Hematopoietic multipotent progenitor cell treated with erythropoietin and hydrocortisone succinate and interleukin-3 and kit ligand, for 4 days (in vitro differentiated cells): ENCODE measurements at places on chromosomes 1 and 21.

DNA sequence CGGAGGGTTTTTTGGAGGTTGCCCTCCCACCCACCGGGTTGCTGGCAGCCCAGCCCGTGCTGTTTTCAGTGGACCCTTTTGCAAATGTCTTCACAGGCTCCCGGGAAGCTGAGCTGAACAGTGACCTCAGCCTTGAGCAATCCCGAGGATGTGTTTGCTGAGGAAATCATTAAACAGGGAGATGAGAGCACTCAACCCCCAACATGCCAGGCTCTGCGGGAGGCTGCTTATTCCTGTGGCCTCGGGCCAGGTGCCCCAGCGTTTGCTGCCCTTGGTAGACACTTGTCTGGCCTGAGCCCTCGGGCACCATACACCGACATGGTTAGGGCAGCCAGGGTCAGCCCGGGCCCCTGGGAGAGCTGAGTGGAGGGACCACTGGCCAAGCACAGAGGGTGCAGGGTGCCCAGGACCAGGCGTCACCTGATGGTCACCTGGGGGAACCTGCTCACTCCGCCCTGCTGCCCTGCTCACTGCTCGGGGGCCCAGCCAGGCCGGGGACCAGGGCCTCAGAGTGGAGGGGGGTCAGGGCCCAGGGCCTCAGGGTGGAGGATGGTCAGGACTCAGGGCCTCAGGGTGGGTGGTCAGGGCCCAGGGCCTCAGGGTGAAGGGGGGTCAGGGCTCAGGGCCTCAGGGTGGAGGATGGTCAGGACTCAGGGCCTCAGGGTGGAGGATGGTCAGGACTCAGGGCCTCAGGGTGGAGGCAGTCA, 42.5 kb upstream of the POFUT2 start:
- no peak for DNase-seq

GRCh38 chr1:203126151-203126865, 1.2 kb upstream of the ADORA1 start:
- DNase-seq, result peak; percentile 36

DNA sequence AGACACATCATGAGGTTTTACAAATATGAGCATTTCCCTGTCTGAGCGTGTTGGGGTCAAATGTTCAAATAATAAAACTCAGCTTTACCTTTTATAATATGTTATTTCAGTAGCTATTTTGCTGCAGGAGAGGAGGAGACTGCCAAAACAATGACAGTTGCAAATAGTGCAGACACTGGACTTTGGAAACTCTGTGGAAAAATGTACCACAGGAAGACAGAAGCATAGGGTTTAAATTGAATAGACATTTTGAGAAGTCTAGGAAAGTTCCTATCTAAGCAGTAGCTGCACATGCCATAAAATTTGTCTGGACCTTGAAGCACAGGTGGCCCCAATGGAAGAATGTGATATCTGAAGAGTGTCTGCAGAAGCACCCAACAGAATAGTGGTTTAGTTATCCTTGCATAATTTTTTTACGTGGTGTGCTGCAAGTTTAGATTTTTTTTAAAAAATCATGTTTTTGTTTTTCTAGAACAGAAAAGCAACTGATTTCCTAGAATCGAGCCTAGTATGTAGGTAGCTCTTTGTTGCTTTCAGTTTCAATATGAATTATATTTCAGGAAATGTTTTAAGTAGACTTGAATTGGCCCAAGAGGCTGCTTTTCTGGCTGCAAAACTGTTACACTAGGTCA, 14.0 kb upstream of the GBP5 start:
- peak; percentile 7 for DNase-seq

- DNase-seq, result peak; percentile 17
Measured at GRCh38 chr1:114114185-114115094, 39.2 kb downstream of the SYT6 start.

DNA sequence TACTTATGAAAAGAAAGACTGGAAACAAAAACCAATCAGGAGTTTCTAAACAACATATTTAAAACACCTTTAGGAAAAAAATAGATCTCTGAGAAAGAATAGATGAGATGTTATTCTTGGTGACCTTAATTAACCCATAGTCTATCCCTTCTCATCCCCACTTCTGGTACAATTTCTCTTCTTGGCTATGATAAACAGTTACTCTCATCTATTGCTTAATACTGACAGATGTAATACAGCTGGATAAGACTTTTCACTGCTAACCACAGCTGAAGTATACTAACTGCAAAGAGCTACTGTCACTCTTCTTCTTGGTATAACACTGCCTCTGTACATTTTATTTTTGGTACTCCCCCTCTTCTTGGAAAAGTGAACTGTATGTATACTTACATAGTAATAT, 15.2 kb downstream of the EXTL2 start:
- DNase-seq, result peak; percentile 22

DNA sequence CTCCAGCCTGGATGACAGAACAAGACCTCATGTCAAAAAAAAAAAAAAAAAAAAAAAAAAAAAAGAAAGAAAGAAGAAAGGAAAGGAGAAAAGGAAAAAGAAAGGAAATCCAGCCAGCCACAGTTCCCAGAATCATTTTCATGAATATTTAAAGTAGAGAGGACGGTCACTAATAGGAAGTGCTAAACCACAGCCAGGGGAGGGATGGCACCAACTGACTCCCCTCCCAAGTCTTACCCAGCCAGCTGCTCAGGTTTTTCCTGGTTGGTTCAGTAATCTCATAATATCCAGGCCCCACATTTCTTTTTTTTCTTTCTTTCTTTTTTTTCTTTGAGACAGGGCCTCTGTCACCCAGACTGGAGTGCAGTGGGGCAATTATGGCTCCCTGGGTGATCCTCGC, 63.9 kb upstream of the AK4 start:
- peak; percentile 71 for DNase-seq

DNA sequence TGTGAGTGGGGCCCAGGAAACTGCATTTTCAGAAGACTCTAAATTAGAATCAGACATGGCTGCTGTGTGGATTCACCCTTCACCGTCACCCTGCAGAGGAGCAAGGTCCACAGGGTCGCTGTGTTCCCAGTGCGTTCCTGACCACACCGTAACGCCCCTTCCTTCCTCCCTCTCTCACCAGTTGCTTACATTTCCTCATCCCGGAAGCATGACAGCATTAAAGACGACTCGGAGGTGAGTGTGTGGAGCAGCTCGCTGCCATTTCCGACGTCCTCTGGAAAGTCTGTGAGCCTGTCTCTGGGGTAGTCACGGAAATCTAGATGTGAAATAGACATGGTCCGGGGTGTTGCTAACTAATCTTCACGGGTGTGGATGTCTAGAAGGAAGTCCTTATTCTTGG, 45.9 kb downstream of the FAAP20 start:
- peak; percentile 63 for DNase-seq

- DNase-seq, result no peak
Measured at GRCh38 chr1:107874221-107874620, 90.8 kb downstream of the VAV3 start.

DNA sequence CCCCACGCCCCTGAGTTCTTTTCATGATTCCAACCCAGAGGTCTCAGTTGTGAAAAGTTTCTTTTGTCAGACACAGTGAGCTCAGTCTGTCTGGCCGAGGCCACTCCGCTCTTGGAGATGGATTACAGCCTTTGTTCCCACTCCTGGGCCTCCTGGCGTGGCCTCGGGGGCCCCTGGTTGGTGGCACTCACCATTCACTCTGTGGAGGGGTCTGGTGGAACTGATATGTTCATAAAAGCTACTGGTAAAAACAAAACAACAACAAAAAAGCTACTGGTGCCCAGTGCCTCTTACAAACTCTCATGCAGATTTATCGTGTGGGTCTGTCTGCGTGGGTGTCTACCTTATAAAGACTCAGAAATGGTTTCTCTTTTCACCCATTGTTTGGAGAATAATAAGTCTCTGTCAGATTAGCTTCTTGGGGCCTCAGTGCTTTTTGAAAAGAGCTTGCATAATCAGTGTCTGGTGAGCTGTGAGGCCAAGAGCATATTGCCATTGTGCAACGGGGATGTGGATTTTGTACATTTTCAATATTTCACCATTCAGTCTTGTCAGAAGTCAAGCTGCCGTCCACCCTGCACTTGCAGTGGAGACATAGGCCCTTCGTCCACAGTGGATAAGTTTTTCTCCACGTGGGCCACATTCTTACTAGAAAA, 86.7 kb downstream of the GALNT2 start:
- DNase-seq, result peak; percentile 86

GRCh38 chr1:222105861-222106260, 364.0 kb upstream of the DUSP10 start:
- DNase-seq, result no peak

GRCh38 chr21:27803571-27803970, 836.7 kb upstream of the ADAMTS5 start:
- DNase-seq, result no peak

GRCh38 chr21:26753822-26754221, 91.4 kb downstream of the ADAMTS1 start:
- DNase-seq, result no peak

DNA sequence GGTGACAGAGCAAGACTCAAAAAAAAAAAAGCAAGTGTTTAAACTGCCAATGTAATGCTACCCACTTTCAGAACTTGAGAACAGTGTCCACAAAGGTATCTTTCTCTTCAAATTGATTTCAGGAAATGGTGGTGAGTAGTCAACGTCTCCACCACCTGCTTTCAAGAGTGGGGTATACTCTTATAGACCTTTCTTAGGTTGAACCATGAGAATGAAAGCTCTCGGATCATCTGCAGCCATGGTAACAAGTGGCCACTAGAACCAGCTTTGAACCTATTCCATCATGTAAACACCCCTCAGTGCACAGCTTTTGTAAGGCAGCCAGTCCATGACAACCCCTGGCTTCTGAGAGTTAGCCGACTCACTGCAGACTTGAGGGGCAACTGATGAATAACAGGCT, 107.4 kb downstream of the NTPCR start:
- no peak for DNase-seq
